Stimulated activated CD4-positive, alpha-beta T cell treated with anti-CD3 and anti-CD28 coated beads, Interleukin-15, amount 100 ng/mL, for 48 hours (primary cell): ENCODE measurements at places on chromosomes 11 and 22.

DNA sequence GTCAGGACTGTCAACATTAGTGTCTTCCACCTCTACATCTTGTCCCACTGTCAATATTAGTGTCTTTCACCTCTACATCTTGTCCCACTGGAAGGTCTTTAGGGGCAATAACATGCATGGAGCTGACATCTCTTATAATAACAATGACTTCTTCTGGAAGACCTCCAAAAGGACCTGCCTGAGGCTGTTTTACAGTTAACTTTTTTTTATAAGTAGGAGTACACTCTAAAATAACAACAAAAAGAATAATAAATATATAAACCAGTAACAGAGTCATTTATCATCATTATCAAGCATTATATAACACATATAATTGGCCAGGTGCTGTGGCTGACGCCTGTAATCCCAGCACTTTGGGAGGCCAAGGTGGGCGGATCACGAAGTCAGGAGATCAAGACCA, 57.5 kb downstream of the PAK1 start:
- no peak for DNase-seq

GRCh38 chr22:44196731-44197131, 16.0 kb downstream of the PARVG start:
- no peak for DNase-seq

DNA sequence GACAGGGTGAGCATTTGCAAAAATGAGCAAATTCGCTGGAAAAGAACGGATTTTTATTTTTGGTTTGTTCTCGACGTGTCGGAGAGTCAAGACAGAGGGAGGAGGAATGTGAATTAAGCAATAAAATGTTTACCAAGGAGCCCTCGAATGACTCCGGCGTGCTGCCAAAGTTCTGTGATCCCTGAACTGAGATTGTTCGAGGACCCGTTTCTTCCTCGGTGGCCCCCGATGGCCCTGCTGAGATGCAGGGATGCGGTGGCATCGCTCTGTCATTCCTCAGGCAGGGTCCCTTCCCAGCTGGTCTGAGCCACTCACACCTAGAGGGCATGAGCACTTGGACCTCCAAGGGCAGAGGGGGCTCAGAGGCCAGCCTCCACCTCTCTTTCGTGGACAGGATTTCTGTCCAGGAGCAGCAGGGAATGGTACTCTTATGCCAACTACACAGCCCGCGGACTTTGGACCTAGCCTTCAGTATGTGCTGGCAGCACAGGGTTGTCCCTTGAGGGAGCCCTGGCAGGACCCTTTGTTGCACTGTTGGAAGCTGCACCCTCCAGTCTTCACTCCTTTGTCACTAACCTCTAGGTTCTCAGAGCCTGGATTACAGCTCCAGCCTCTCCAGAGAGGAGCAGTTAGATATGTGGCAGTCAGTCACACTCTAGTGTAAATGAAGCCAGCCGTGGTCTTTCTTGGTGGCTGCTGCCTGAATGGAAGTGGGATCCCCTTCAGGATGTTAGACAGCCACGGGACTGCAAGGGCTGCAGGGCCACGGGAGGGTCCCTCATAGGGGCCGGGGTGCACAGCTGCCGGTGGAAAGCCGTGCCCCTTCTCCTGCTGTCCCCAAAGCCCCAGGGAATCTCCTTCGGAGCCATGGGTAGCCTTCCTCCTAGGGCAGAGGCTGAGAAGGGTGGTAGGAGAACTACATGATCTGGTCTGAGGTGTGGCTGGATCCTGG, 109.4 kb upstream of the ANO1 start:
- no peak for DNase-seq

GRCh38 chr11:18669711-18670110, 28.9 kb upstream of the TMEM86A start:
- DNase-seq, result no peak

- no peak for DNase-seq
These were observed 2.7 kb downstream of the RBM14 start for GRCh38 chr11:66619080-66619554.

GRCh38 chr22:40116496-40117200, 61.1 kb upstream of the TNRC6B start:
- no peak for DNase-seq

DNA sequence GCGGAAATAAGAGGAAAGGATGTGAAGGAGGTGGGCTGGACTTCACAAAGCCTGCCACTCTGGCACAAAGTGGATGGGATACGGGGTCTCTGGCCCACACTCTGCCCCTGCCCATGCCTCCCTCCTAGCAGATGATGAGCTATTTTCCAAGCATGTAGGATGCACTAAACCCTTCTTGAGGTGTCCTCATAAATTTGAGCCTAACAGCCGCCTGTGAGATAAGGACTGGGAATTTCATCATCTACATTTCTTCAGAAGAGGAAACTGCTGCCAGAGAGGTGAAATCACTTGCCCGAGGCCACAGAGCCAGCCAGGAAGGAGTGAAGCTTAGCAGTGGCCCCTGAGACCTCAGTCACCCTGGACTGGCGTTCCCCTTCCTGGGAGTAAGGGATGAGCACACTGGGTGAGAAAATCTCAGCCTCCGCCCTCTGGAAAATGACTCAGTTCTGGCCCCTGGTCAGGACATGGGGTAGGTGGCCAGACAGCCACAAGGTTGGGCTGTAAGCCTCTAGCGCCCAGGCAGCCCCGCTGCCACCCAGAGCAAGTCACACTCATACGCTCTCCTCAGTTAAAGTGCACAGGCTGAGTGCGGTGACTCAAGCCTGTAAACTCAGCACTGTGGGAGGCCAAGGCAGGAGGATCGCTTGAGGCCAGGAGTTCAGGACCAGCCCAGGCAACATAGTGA, 27.9 kb downstream of the MB start:
- DNase-seq, result no peak

DNA sequence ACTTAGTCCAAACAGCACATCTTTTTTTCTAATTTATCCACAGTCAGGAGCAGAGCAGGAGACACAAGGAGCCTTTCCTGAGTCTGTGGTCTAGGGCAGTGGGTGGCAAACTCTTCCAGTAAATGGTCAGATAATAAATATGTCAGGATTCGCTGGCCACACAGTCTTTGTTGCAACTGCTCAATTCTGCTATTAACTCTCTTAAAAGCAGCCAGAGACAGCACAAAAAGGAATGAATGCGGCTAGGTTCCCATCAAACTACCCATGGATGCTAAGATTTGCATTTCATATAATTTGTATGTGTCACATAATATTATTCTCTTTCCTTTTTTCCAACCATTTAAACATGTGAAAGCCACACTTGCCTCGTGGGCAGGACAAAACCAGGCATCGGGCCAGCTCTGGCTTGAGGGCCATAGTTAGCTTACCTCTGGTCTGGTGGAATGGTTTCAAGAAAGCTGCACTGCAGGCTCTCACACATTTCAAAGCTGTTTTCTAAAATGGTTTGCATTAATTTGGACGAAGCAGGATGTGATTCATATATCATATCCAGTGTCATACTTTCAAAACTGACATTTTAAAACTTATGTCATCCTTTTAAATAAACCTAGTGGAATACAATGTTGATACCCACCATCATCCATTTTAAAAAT, 64.7 kb upstream of the CD5 start:
- DNase-seq, result no peak

- no peak for DNase-seq
These were observed 96.3 kb upstream of the PRDM11 start for GRCh38 chr11:45050111-45050510.

- DNase-seq, result peak; percentile 87
These were observed 1.6 kb downstream of the PIM3 start for GRCh38 chr22:49962012-49962750.

- DNase-seq, result no peak
These were observed 595.1 kb downstream of the SOX6 start for GRCh38 chr11:15761235-15761634.

GRCh38 chr11:104957280-104957679, 11.1 kb downstream of the CASP4 start:
- DNase-seq, result no peak

GRCh38 chr22:44384563-44385295, 72.0 kb upstream of the SHISAL1 start:
- no peak for DNase-seq

DNA sequence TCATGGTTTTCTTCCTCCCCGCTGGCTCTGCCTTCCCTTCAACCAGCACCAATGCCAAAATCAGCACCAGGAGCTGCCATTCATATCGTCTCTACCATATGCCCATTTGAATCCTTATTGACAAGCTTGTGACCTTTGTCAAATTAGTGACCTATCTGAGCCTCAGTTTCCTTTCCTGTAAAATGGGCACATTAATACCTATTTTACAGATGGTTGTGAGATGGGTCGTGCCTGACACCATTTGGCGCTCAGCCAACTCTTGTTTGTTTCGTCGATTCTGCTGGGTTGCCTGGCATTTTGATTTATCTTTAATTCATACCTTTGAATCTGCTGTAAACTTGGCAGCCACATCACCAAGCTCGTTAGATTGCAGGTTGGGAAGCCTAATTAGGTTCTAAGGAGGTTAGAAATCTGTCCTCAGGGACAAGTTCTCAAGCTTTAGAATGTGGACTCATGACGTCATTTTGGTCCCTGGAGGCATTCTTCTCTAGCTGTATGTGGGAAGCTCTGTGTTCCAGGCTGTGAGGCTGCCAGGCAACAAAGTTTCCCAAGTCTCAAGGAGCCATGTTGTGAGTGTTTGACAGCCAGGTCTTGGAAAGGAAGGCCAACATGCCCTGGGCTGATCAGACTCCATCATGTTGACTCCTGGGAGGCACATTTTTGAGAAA, 61.0 kb downstream of the RPS6KA4 start:
- DNase-seq, result no peak

- no peak for DNase-seq
These were observed 49.8 kb upstream of the ARHGAP20 start for GRCh38 chr11:110761991-110762390.

DNA sequence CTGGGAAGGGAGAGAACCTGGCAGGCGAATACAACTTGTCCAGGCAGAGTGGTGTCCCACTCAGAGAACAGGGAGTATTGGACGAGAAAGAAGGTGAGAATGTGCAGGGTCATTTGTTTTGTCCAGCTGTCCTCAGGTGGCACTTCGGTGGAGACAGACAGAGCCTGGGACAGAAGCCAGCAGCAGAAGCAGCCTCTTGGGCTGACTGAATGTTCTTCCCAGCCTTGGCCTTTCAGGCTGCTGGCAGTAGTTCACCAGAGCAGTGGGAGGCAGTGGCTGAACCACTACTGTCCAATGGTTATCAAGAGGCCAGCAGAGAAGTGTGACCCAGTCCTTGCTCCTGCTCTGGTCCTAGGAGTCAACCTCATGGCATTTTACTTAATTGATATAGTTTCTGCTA, 331.1 kb upstream of the NARS2 start:
- no peak for DNase-seq

GRCh38 chr11:129917231-129917630, 21.9 kb upstream of the NFRKB start:
- no peak for DNase-seq

- DNase-seq, result no peak
These were observed 606 bp downstream of the RASSF7 start for GRCh38 chr11:561148-562003.

DNA sequence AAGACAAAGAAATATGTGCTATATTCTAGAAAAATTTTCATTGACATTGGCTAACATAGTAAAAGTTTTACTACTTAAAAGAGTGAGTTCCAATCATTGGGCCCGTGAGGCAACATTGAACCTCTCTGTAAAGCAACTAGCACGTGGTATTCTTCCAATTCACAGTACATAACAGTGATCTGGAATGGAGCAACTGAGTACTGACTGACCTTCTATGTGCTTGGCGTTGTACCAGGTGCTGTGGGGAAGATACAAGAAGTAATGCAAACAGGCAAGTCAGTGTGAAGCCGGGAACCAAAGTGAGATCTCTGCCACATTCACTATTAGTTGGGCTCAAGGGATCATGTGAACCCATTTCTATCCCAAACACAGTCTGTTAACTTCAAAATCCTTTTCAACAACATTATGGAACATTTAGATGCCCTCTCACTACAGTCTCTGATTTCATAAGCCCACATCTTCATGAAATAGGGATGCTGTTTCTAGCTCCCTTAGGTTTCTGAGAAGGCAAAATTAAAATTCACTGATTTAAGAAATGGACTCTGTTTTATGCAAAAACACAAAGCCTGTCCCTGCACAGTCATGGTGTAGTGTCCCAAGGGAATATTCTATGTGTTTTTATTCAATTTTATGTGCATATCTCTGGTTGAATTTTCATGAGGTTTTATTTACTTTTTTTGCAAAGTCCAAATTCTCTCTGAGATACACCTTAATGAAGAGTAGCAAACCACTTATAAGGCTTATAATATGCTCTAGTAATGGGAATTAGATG, 61.8 kb upstream of the NCAM1 start:
- no peak for DNase-seq

GRCh38 chr22:26404851-26405421, 24.1 kb upstream of the ASPHD2 start:
- no peak for DNase-seq

- DNase-seq, result no peak
These were observed 1.0 kb upstream of the NPAS4 start for GRCh38 chr11:66419825-66420224.

DNA sequence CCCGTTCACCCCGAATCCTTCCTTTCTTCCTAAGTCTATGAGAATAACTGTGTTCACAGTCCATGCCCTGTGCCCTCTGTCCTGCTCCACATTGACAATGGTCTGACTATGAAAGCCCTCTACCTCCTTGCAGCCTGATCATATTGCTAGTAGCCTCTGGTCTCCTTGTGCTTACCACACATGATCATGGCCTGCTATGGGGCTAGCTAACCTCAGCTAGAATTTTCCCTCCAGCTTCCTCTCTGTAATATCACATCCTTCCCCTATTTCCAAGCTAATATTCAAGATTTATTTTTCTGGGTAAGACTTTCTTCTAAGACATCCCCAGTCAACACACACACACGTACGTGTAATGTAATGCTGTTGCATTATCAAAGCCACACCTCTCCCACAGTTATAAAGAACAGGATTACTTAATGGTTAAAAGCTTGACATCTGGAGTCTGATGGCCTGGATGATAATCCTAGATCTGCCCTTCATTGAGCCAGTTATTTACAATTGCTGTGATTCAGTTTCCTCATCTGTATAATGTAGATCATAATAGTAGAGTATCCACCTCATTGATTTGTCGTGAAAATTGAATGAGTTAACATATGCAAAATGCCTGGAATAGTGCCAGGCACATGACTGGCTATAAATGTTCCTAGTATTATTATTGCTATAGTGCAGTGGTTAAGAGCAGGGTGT, 214.4 kb upstream of the BLID start:
- no peak for DNase-seq

GRCh38 chr11:64675450-64676260, 47.3 kb downstream of the NRXN2 start:
- DNase-seq, result no peak

GRCh38 chr11:109350091-109350490, 71.9 kb upstream of the C11orf87 start:
- no peak for DNase-seq

DNA sequence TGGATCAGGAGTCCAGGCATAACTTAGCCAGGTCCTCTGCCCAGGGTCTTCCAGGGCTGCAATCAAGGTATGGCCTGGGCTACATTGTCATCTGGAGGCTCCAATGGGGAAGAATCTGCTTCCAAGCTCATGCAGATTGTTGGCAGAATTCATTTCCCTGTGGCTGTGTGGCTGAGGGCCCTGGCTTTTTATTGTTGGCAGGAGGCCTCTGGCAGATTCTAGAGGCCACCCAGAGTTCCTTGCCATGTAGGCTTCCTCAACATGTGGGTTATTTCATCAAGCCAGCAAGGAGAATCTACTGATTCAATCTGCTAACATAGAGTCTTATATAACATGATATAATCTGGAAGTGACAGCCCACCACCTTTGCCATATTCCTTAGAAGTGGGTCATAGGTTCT, 16.4 kb upstream of the EP300 start:
- DNase-seq, result no peak

GRCh38 chr22:20175597-20175900, 24.7 kb upstream of the CCDC188 start:
- no peak for DNase-seq

- no peak for DNase-seq
These were observed 92.3 kb upstream of the ANO1 start for GRCh38 chr11:69985641-69986439.

- DNase-seq, result peak; percentile 62
These were observed at the start of gene SLC29A2 for GRCh38 chr11:66371627-66372415. Gene SLC29A2, minus strand, starts transcription at chr11:66371760. Its CDS starts 169 bp downstream, at chr11:66371591.
